ENCODE measurements at places on chromosomes 3 and 15.

DNA sequence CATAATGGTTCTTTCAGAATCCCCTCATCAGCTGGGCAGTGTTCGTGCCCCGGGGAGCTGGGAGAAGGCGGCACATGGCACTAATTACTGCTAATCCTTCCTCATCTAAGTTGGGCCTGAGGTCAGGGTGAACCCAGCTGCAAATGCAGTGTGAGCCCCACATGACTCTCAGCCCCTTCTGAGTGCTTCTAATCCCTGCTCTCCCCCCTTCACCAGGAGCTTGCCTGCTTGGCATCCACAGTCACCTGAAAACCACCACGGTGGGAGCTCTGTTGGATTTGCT, 455 bp upstream of the TRPM1 start:
- DNase-seq: peak; percentile 84

DNA sequence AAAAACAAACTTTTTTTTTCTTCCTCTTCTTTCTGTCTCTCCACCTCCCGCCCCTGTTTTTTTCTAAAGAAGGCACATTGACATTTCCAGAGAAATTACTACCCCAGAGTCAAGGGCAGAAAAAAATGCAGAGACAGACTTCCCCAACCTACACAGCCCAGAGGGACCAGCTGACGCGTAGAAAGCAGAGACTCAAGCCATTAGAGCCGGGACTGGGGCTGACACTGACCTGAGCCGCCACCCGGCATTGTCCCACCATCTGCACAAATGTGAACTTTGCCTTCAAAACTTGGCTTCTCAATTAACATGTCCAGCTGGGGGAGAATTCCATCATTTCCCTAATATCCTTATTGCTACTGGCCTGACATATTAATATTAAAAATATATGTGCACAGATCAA, 385.6 kb downstream of the NR2F2 start:
- no peak for DNase-seq

- peak; percentile 35 for DNase-seq
Observed at GRCh38 chr3:156160647-156161046, 40.3 kb downstream of the KCNAB1 start.

DNA sequence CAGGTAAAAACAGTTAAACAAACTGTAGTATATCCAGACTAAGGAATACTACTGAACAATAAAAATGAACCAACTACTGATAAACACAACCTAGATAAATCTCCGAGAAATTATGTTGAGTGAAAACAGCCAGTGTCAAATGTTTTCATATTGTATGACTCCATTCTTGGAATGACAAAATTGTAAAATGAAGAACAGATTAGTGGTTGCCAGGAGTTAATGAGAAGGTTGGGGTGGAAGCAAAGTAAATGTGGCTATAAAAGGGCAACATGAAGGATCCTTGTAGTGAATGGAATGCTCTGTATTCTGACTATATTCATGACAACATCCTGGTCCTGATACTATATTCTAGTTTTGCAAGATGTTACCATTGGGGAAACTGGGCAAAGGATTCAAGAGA, 27.5 kb upstream of the ACKR4 start:
- no peak for DNase-seq

GRCh38 chr3:14139771-14140170, 14.9 kb downstream of the TMEM43 start:
- DNase-seq: no peak

- no peak for DNase-seq
Observed at GRCh38 chr3:131714585-131715220, 211.9 kb upstream of the MRPL3 start.

- no peak for DNase-seq
Observed at GRCh38 chr3:114490829-114491228, 197.0 kb downstream of the TIGIT start.

- no peak for DNase-seq
Observed at GRCh38 chr3:63875510-63875909, 11.8 kb downstream of the ATXN7 start.

- DNase-seq: peak; percentile 26
Observed at GRCh38 chr15:58839485-58839884, 68.4 kb downstream of the MINDY2 start.

DNA sequence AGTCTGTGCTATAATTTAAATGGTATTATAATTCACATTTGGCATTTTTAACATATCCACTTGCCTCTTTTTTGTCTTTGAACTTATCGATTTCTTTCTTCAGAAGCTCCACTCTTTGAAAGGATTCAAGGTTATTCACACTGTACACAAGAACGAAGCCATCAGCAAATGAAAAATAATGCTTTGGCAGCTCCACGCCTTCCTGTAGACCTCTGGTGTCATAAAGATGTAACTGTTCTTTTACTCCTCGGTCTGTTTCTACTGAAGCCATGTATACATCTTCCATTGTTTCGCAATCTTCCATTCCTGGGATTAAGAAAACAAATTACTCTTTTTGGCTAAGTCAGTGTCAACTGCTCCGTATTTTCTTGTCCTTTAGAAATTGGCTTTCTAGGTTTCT, 16.0 kb downstream of the NKIRAS1 start:
- no peak for DNase-seq
